Peyer's patch (tissue), 4 donors: ENCODE measurements at places on chromosomes 2 and 18. TPM values are rescaled to one million over a fixed set of nuclear protein-coding genes. Genes with fewer than 3 reads are reported as not detected.

GRCh38 chr2:189506514-189506976, 65.3 kb downstream of the WDR75 start:
- DNase-seq = no peak
- H3K27me3 ChIP-seq = no peaks in the 10 kb centered on the region
- no peak overlapping the region for H3K4me3 ChIP-seq

- no peak overlapping the region for H3K4me3 ChIP-seq
- H3K27me3 ChIP-seq = no peaks in the 10 kb centered on the region
- no peaks in the 10 kb centered on the region for H3K4me1 ChIP-seq
- H3K27ac ChIP-seq = no peak overlapping the region
Measured at GRCh38 chr18:48371854-48372602, 37.2 kb downstream of the ZBTB7C start.

GRCh38 chr2:9648821-9649220, 18.0 kb upstream of the YWHAQ start:
- no peak overlapping the region for H3K27ac ChIP-seq
- no peaks in the 10 kb centered on the region for H3K27me3 ChIP-seq
- H3K4me3 ChIP-seq = no peak overlapping the region
- H3K4me1 ChIP-seq = no peaks in the 10 kb centered on the region
- H3K36me3 ChIP-seq = no peaks in the 10 kb centered on the region

DNA sequence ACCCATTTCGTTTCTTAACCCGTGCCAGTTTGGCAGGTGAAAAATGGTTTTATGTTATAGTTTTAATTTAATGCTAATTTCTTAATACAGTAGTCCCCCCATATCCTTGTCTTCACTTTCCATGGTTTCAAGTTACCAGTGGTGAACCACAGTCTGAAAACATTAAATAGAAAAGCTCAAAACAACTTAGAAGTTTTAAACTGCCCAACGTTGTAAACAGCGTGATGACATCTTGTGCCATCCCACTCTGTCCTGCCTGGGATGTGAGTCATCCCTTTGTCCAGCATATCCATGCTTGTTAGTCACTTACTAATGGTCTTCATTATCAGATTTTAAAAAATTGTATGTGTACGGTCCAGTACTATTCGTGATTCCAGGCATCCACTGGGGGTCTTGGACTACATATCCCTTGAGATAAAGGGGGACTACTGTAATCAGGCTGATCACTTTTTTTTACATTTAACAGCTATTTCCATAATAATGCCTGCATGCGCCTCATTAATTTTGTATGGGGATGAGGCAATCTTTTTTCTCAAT, 31.9 kb downstream of the SLC66A3 start:
- H3K27me3 ChIP-seq = no peaks in the 10 kb centered on the region
- H3K4me3 ChIP-seq = no peak overlapping the region
- no peak for DNase-seq
- no peak overlapping the region for H3K27ac ChIP-seq

- H3K27ac ChIP-seq = no peak overlapping the region
- H3K4me1 ChIP-seq = no peaks in the 10 kb centered on the region
- no peak for DNase-seq
- H3K4me3 ChIP-seq = no peak overlapping the region
- no peaks in the 10 kb centered on the region for H3K27me3 ChIP-seq
Measured at GRCh38 chr2:147033044-147033443, 811.8 kb upstream of the ACVR2A start.

GRCh38 chr2:30257266-30258214, 26.2 kb downstream of the LBH start:
- H3K4me3 ChIP-seq = no peak overlapping the region
- peaks cover 3% of the 10 kb centered on the region for H3K4me1 ChIP-seq
- no peak for DNase-seq
- H3K27ac ChIP-seq = no peak overlapping the region
- no peaks in the 10 kb centered on the region for H3K36me3 ChIP-seq

The STPG4 gene
- 1.7 TPM for total RNA-seq

GRCh38 chr2:149036507-149037293, 1.8 kb upstream of the LYPD6B start:
- no peak overlapping the region for H3K4me3 ChIP-seq
- H3K27me3 ChIP-seq = no peaks in the 10 kb centered on the region
- no peak for DNase-seq
- no peak overlapping the region for H3K27ac ChIP-seq
- peaks cover 6% of the 10 kb centered on the region for H3K4me1 ChIP-seq

The POTEI gene
- not detected for total RNA-seq

DNA sequence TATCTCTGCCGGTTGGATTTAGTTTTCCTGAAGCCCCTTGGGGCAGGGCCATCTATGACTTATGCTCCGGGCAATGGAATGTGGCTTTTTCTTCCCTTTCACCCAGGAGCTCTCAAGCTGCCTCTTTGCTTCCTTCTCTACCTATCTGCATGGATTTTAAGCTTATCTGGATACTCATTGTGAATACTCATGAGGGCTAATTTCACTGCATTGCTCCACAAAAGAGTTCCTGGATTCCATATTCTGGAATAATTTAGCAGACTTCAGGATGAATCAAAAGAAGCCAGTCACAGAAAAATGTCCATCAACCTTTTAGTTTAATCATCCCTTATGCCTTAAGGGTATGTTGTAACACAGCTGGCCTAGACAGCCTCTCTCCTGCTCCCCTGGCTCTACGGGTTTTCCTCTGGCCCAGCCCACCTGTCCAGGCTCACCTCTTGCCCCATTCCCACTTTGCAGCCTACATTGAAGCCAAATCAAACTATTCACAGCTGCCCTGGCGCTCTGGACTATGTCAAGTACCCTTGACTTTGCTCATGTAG, 122.8 kb upstream of the RMDN2 start:
- no peak overlapping the region for H3K4me3 ChIP-seq
- no peak for DNase-seq
- H3K4me1 ChIP-seq = no peaks in the 10 kb centered on the region

DNA sequence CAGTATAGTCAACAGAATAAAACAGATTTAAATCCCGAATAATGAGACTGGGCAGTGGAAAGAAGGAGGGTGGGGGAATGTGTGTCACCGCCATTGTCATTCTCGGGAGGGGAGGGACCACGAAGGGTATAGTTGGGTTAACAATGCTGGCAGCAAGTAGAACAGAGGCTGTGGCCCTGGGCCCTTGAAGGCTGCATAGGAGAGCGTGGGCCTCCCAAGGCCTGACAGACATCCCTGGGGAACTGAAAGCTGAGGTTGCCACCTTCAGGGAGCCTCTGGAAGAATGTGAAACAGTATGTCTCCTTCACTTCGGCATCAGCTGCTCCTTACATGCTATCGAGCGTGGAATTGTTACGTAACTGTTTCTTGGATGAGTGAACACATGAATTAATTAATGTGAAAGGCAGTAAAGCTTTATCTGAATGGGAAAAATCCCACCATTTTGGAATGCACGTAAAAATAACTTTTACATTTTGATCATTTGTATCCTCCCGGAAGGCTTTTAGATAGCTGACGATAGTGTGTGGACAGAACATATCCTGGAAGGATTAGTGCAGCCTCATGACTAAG, 92.8 kb upstream of the TTC39C start:
- DNase-seq = no peak
- H3K4me3 ChIP-seq = no peak overlapping the region
- H3K36me3 ChIP-seq = no peaks in the 10 kb centered on the region
- no peak overlapping the region for H3K27ac ChIP-seq
- no peaks in the 10 kb centered on the region for H3K27me3 ChIP-seq

The PPIL3 gene
- 26.4 TPM for total RNA-seq

- no peaks in the 10 kb centered on the region for H3K27me3 ChIP-seq
- no peak overlapping the region for H3K27ac ChIP-seq
- no peaks in the 10 kb centered on the region for H3K36me3 ChIP-seq
- peaks cover 33% of the 10 kb centered on the region for H3K4me1 ChIP-seq
- H3K4me3 ChIP-seq = no peak overlapping the region
- DNase-seq = no peak
Measured at GRCh38 chr2:174332217-174332963, 2.4 kb upstream of the SP9 start.

GRCh38 chr2:201057087-201057521, 14.4 kb downstream of the HYCC2 start:
- no peak overlapping the region for H3K27ac ChIP-seq
- no peaks in the 10 kb centered on the region for H3K4me1 ChIP-seq

- H3K36me3 ChIP-seq = no peaks in the 10 kb centered on the region
- peaks cover 68% of the 10 kb centered on the region for H3K4me1 ChIP-seq
- H3K27me3 ChIP-seq = no peaks in the 10 kb centered on the region
- H3K27ac ChIP-seq = no peak within 1 kb of the TSS
- H3K4me3 ChIP-seq = no peak within 1 kb of the TSS
Measured at GRCh38 chr2:236168110-236169080, at the start of gene GBX2. TSS of gene GBX2 (minus strand) at chr2:236168386. CDS start at chr2:236167971, 415 bp downstream.

GRCh38 chr2:27724905-27725701, 46.4 kb upstream of the MRPL33 start:
- no peaks in the 10 kb centered on the region for H3K27me3 ChIP-seq
- peak overlapping the region; percentile 21 for H3K27ac ChIP-seq
- no peak for DNase-seq
- H3K36me3 ChIP-seq = no peaks in the 10 kb centered on the region
- no peak overlapping the region for H3K4me3 ChIP-seq

The ERBB4 gene
- total RNA-seq = not detected

The CKAP2L gene
- total RNA-seq = 2.0 TPM

DNA sequence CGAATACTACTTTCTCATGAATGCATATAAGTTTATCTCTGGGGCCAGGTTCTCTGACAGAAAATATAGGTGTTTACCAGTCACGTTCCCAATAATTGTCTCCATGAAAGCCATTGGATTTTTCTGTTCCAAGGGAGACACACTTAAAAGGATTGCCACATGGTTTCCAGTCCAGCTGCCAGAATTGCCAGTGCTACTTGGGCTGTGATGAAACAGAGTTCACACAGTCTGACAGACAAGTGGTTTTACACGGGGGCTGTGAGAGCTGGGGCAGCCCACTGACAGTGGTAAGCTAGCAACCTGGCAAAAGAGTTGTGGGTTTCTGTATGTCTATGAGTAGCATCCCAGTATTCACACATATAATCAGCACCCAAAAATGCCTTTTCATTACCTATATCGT, 27.7 kb upstream of the ATRAID start:
- H3K27me3 ChIP-seq = no peaks in the 10 kb centered on the region
- H3K27ac ChIP-seq = peak overlapping the region; percentile 80
- DNase-seq = no peak
- H3K4me1 ChIP-seq = no peaks in the 10 kb centered on the region
- no peaks in the 10 kb centered on the region for H3K36me3 ChIP-seq

DNA sequence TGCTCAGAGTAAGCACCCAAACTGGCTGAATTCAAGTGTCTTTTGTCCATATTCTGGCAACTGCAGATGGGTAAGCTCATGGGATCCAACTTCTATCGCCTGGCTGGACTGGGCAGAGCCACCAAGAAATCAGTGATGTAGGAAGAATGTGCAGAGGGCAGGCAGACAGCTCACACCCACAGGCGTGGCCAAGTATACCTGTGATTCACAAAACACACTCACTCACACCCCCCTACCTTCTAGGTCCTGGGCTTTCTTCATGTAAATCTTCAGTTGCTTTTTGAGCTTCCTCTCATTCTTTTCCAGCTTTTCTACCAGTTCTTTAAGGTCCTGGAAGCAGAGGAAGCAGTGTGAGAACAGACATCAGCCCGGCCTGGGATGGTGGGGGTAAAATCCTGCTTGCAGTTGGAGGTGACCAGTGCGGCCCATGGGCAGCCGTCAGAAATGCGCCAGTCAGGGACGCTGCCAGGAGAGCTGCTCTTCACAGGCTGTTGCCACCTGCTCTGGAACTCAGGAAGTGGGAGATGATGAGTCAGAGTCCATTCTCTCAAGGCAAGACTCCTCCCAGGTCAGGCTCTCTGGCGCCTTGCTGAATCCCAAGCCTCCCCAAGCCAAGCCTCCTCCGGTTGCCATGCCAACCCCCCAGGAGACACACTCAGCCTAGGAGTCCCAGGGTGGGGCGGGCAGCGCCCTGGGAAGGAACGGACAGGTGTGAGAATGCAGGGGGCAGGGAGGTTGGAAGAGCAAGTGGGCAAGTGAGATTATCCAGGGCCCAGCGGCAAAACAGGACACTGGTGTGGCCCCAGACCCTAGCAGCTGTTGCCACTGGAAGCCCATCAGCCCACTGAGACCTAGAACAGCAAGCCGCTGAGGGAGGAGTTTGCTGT, 36.2 kb upstream of the ACAA2 start:
- H3K4me1 ChIP-seq = no peaks in the 10 kb centered on the region
- peak overlapping the region; percentile 46 for H3K4me3 ChIP-seq
- peak; percentile 93 for DNase-seq
- no peaks in the 10 kb centered on the region for H3K27me3 ChIP-seq

DNA sequence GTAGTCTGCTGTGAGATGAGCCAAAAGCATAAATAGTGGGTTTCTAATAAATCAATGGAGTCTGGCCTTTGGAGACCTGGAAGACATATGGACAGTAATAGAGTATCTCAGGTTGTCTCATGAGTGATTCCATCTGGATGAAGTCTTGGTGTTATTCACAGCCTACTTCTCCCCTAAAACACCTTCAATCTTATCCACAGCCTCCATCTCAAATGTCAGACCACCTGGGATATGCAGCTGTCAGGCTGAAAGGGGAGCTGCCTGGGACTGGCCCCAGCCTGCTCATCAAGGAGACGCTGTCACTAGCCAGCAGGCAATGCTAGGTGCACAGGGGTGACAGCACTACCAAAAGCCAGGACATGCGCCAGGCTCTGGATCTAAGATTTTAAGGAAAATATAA, 684.0 kb upstream of the ZEB2 start:
- H3K36me3 ChIP-seq = no peaks in the 10 kb centered on the region
- DNase-seq = no peak
- no peaks in the 10 kb centered on the region for H3K27me3 ChIP-seq
- H3K27ac ChIP-seq = no peak overlapping the region
- no peaks in the 10 kb centered on the region for H3K4me1 ChIP-seq
- H3K4me3 ChIP-seq = no peak overlapping the region
